ENCODE measurements at places on chromosomes 6 and 20.

- DNase-seq: no peak
Measured at GRCh38 chr20:38727607-38728190, 3.4 kb downstream of the SLC32A1 start.

DNA sequence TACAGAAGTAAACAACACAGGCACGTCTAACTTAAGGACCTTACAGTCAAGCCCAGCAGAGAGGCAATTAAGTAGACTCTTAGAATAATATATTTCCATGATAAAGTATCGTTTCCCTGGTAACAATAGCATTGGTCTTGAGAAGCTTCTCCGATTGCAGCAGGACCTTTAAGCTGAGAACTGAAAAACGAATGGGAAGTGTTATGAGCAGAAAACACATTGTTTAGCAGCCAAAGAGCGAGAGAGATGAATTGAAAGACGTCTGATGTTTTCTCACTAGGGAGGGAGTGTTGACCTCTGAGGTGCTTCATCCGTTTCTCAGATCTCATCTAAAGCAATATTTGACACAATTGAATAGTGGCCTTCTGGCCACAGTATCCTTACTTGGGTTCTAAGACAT, 855 bp downstream of the BYSL start:
- no peak for DNase-seq

- DNase-seq: peak; percentile 9
Measured at GRCh38 chr20:4813076-4813862, 91.6 kb downstream of the PRND start.

GRCh38 chr20:6094063-6094462, 28.8 kb downstream of the FERMT1 start:
- no peak for DNase-seq

- DNase-seq: no peak
Measured at GRCh38 chr20:50067461-50067860, 45.5 kb downstream of the UBE2V1 start.

- DNase-seq: no peak
Measured at GRCh38 chr6:24799541-24799915, 811 bp upstream of the ARMH2 start.

- no peak for DNase-seq
Measured at GRCh38 chr6:133809406-133809805, 79.5 kb upstream of the TCF21 start.

- no peak for DNase-seq
Measured at GRCh38 chr20:45842169-45842812, 8.7 kb downstream of the SNX21 start.

- DNase-seq: no peak
Measured at GRCh38 chr6:79656134-79656533, 25.0 kb downstream of the SH3BGRL2 start.

- no peak for DNase-seq
Measured at GRCh38 chr6:128098000-128098581, 197.2 kb upstream of the THEMIS start.

GRCh38 chr6:111973118-111973761, 80.7 kb upstream of the CCN6 start:
- peak; percentile 49 for DNase-seq

- no peak for DNase-seq
Measured at GRCh38 chr6:154715446-154715845, 17.8 kb upstream of the SCAF8 start.

DNA sequence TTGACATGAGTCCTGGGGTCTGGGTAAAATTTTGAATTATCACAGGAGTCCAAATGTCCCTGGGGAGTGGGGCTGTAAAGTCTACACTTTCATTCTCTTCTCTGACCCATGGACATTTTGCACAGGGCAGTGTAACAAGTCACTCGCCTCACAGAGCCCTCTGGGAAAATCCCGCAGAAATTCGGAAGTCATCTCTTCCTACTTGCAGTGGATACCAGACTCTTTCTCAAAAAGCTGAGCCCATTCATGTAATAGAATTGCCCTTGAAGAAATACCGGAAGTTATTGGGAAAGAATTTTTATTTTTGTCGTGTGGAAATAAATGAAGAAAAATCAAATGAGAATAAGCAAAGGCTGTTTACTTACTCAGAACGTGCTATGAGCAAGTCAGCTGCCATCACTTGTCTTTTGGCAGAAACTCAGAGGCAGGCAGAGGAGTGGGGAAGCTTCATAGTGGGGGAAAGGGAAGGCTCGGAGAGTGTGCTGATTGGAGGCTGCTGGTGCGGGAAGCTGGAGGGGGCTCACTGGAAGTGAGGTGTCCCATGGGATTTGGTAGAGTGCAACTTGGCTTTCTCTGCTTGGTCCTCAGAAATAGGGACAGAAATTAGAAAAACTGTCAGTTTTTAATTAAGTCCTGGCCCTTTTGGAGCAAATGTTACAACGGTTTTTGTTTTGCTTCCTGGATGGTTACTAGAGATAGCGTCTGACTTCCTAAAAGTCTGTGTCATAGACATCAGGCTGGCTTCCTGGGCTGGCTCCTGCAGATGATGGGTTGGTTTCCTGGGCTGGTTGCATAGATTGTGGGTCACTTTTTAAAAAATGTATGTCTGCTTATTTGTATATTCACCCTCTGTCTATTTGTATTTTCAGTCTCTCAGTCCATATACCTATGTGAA, 79.8 kb upstream of the EEF1E1 start:
- no peak for DNase-seq

- peak; percentile 37 for DNase-seq
Measured at GRCh38 chr6:164039954-164040375, 625.4 kb downstream of the QKI start.

DNA sequence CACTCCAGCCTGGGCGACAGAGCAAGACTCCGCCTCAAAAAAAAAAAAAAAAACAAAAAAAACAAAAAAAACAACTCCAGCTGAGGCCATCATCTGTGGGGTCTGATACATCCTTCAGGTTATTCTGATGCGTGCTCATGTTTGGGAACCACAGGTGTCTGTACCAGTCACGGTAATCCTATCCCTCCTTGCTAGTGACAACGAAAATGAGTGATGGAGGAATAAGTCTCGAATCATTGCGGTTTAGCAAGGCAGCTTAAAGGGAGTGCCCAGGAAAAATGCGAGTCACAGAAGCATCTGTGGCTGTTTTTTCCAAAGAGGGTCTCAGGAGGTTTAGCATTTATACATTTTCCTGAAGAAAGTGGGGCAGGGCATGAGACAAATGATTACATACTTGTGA, 48.8 kb downstream of the MCUR1 start:
- DNase-seq: no peak

DNA sequence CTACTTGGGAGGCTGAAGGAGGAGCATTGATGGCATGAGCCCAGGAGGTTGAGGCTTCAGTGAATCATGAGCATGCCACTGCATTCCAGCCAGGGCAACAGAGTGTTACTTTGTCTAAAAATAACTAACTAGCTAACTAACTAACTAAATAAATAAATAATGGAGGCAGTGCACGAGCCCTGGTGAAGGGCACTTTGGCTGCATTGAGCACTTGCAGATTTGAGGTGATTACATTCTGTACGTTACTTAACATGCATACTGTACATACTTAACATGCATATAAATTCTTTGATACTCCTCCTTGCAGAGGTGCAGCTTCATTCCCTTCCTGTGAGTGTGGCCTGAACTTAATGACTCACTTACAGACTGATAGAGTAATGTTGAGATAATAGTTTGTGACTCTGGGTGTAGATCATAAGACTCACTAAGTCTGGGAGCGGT, 10.7 kb downstream of the HLA-A start:
- no peak for DNase-seq

GRCh38 chr6:149834513-149835481, 29.4 kb downstream of the LRP11 start:
- peak; percentile 79 for DNase-seq

DNA sequence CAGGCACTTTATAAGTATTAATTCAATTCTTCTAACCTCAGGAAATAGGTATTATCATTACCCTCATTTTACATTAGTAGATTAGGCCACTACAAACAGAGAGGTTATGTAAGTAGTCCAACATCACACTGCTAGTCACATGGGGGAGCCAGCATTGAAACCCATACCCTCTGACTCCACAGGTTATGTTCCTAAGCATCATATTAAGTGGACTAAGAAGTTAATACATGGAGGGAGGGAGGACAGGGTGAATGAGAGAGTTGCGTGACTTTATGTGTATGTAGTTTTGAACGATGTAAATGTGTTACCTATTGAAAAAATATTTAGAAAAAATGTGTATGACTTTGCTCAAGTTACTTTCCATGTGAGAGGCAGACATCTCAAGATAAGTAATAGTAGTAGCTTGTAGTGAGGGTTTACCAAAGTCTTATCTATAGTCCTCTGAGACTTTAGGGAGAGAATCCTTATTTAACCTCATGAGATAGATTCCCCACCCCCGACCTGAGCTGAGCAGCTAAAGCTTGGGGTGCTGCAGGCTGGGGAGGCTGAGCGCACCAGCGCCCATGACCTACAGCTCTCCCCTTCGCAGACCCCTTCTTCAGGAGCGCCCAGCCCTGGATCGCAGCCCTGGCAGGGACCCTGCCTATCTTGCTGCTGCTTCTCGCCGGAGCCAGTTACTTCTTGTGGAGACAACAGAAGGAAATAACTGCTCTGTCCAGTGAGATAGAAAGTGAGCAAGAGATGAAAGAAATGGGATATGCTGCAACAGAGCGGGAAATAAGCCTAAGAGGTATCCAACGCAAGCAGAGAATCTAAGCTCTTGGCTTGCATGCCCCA, 7.5 kb downstream of the BTN3A2 start:
- DNase-seq: no peak

GRCh38 chr6:1536526-1537429, 72.9 kb upstream of the FOXC1 start:
- no peak for DNase-seq

DNA sequence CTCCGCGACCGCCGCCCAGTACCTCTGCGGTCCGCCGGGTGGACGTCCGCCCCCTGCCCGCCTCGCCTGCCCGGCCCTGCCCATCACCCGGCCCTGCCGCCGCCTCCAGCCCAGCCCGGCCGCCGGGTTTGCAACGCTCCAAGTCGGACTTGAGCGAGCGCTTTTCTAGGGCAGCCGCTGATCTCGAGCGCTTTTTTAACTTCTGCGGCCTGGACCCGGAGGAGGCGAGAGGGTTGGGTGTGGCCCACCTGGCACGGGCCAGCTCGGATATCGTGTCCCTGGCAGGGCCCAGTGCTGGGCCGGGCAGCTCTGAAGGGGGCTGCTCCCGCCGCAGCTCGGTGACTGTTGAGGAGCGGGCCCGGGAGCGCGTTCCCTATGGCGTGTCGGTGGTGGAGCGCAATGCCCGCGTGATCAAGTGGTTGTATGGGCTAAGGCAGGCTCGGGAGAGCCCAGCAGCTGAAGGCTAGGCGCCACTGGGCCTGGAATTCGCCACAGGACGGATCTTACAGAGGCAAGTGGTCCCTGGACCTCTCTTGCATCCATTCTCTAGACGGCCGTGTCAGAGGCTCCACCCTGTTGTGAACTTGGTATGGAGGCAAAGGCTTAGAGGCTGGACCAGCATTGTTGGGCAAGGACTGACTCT, 11.8 kb downstream of the FAM110A start:
- DNase-seq: no peak

- no peak for DNase-seq
Measured at GRCh38 chr20:57787990-57788781, 78.4 kb upstream of the PMEPA1 start.

DNA sequence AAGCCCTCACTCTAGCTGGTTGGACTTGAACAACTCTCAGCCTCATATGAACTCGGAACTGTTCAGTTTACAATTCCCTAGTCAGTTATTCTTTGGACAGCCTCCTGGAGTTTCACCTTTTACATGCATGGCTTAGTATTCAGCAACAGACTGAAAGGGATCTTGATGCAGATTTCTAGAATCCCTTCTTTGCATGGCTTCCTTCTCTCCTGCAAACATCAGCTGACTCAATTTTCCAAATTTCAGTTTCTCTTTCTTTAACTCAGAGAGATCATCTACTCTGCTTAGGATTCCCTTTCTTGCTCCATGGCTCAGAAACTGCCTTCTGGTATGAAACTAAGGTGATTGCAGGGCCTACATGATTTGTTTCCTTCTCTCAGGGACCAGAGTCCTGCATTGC, 99.6 kb downstream of the CEP57L1 start:
- DNase-seq: no peak

DNA sequence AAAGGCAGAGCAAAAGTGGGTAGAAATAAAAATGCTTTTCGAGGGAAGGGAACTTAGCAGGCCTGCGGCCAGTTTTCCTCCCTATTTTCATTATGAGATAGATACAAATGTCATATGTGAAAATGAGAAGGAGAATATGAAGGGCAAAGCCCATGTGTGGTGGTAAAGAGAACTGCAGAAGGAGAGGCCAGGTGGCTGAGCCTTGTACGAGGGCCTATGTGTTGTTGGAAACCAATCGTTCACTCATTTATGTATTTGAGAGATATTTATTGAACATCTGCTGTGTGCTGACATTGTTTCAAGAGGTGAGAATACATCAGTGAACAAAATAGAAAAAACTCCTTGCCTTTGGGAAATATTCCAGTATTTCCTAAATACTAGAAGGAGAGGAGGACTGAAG, 147.7 kb downstream of the SH3BGRL2 start:
- no peak for DNase-seq

GRCh38 chr6:2111162-2111677, 134.2 kb downstream of the GMDS start:
- DNase-seq: no peak

- no peak for DNase-seq
Measured at GRCh38 chr6:116329156-116329555, 41.6 kb upstream of the DSE start.

GRCh38 chr6:26016245-26016962, 53.8 kb downstream of the TRIM38 start:
- DNase-seq: no peak

- DNase-seq: no peak
Measured at GRCh38 chr6:2166717-2167116, 78.7 kb downstream of the GMDS start.

DNA sequence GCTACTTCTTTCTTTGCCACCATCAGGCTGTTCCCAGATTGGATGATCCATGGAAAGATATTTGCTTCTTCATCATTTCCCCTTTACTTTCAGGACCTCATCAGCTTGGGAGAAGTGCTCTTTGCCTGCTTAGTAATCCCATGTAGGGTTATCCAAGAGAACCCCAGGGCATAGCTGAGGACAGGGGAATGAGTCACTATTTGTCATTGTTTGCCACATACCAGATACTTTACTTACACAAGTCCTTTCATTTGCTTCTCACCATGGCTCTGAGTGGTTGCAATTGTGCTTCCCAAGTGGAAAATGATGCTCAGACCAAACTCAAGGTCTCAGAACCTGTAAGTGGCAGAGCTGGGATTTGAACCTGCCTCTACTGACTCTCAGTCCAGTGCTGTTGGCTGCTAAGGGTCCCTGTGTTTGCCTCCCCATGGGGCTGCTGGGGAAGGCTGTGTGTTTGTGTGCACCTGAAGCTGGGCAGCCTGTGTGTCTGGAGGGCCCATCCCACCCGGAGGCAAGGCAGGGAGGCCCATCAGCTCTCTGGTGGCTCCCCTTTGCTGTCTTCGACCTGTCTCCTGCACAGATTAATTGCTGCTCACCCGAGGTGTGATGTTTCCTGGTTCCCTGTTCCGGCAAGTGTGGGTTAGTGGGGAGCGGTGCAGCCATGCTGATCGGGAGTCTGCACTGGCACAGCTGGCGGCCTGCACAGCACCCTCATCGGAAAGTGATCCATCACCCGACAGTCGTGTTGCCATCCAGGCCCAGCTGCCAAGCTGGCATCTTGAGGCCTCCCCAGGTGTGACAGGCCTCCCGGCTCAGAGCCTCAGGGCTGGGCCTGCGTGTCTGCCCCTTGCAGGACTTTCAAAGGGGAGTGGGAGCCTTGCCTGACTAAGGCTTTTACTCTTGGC, 228.8 kb downstream of the DHX35 start:
- DNase-seq: no peak

- no peak for DNase-seq
Measured at GRCh38 chr20:25048519-25048952, 9.4 kb downstream of the ACSS1 start.

- DNase-seq: peak; percentile 29
Measured at GRCh38 chr20:46021361-46022359, 7.4 kb upstream of the SLC12A5 start.

- DNase-seq: no peak
Measured at GRCh38 chr6:169424149-169424804, 170.6 kb upstream of the THBS2 start.
